ENCODE measurements at places on chromosomes 4 and X.

DNA sequence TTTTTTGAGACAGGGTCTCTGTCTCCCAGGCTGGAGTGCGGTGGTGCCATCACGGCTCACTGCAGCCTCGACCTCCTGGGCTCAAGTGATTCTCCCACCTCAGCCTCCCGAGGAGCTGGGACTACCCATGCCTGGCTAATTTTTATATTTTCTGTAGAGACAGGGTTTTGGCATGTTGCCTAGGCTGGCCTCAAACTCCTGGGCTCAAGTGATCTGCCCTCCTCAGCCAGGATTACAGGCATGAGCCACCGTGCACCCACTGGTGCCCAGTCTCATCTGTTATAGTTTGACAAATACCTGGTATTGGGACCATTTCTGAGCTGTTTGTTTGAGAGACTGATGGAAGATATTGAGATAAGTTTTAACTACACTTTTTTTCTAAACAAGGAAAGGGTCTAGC, 57.5 kb upstream of the SMIM10 start:
- DNase-seq, result peak; percentile 10

GRCh38 chr4:95431678-95432077, 117.1 kb downstream of the UNC5C start:
- DNase-seq, result no peak

- DNase-seq, result peak; percentile 32
Observed at GRCh38 chr4:57403591-57403990, 293.4 kb upstream of the IGFBP7 start.

DNA sequence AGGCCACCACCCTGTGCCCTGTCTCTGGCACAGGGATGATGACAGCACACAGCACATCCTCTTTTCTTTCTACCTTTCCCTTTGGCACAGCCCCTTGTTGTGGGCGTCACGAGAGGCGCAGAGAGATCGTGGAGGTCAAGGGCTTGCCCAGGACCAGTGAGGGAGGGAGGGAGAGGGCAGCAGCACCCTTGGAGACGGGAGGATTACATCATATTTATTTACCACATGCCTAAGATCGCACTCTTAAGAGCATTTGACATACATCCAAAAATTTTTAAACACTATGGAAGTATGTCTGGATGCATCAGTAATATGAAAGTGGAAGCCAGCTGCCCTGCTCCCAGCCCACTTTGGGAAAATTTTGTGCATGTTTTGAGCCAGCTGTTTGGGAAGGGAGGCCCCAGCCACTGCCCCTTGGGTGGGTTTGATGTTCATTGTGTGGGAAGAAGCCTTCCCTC, 12.7 kb downstream of the WFS1 start:
- no peak for DNase-seq

DNA sequence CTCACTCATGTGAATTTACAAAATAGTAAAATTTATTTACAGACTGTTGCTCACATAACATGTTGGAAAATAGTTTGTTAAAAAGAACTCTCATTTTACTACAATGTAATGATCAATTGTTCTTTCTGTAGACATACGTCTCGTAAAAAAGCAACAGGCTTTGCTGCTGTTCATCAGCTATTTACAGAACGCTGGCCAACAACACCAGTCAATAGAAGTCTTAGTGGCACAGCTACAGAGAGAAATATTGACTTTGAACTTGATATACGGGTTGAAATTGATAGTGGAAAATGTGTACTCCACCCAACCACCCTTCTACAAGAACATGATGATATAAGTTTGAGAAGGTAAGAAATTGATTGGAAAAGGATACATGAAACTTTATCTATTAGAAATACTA, 47.6 kb upstream of the ADAD1 start:
- DNase-seq, result no peak

- peak; percentile 94 for DNase-seq
Observed at GRCh38 chr4:17142232-17142711, 243.8 kb upstream of the LDB2 start.

DNA sequence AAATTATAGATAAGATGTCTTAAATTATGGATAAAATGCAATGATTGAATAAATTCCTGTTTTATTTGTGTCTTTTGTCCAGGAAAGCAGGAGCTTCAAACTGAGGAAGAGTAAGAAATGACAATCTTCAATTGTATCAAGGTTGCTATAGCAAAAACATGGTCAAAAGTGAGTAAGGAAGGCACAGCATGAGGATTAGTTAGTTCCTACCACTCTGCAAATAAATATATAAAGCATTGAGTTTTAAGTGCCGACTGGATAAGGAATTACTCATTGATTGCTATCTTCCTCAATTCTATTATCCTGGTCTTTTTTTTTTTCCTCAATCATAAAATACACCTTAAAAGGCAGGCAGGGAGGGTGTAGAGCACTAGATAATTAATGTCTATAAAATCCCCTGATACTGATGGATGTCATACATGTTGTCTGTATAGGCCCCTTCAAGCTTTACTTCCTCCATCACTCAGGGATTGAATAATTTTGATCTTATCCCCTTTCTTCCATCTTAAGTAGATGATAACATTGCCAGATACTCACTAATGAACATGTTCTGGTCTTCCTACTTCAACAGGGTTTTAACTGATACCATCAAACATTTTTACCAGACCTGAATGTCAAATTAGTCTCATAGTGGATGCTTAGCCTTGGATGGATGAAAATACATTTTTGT, 86.6 kb downstream of the MID1 start:
- DNase-seq, result peak; percentile 56

GRCh38 chr4:43776371-43776770, 672.2 kb downstream of the KCTD8 start:
- DNase-seq, result peak; percentile 36

GRCh38 chr4:52588097-52588496, 71.0 kb downstream of the USP46 start:
- DNase-seq, result peak; percentile 36

DNA sequence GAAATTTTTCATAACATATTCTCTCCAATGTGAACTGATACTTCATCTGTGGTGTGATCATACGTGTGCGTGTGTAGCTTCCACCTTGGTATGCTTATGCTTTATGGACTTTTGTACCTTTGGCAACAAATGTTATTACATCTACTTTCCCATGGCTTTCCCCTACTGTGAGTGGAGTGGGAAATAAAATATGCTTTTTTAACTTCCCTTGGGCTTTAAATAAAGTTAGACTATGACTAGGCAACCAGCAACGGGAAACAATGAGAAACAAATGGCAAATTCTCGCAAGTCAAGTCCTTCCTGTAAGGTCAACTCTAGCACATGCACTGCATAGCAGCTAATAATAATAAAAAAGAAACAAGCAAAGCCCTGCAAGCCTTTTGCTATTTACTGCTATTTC, 205.0 kb upstream of the PDE5A start:
- no peak for DNase-seq

GRCh38 chr4:77872723-77873445, 10.3 kb downstream of the MRPL1 start:
- no peak for DNase-seq

DNA sequence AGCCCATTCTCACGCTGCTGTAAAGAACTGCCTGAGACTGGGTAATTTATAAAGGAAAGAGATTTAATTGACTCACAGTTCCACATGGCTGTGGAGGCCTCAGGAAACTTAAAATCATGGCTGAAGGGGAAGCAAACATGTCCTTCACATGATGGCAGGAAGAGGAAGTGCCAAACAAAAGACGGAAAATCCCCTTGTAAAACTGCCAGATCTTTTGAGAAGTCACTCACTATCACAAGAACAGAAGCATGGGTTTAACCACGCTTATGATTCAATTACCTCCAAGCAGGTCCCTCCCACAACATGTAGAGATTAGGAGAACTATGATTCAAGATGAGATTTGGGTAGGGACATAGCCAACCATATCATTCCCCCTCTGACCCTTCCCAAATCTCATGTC, 335.5 kb downstream of the IL15 start:
- no peak for DNase-seq

Data from ELR (cell line).